ENCODE measurements at places on chromosomes 2 and 18.

DNA sequence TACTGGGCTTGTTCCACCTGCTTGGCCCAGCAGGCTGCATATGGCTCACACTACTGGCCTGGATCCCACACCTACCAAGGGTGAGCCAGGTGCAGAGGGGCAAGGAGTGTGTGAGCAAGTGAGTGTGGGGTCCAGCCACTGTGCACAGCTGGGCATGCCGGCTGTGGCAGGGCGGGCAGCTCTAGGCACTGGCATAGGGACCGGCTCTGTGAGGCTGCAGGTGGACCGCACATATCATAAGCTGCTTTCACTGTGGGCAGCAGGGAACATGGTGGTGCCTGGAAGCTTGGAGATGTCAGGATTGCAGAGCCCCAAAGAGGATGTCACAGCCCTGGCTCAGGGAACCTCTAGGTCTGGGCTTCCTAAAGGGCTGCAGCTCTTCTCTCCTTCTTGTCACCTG lies 154.3 kb downstream of the THSD7B start:
- no peak for DNase-seq

DNA sequence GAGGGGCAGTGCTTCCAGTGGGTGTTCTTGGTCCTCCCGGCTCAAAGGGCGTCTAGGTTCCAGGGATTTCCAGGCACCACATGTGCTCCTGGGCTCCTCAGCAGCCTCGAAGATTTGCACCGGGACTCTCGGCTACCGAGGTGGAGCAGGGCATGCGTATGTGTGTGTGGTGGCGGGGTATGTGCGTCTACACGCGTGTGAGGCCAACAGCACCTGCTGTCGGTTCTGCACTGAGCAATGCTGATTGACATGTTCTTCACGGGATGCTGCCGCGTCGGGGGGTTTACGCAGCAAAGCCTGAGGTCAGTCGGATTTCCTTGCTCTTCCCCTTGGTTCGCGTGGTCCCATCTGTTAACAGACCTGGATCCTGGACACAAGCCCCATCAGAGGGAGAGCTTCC lies 119.8 kb downstream of the NDUFA10 start:
- DNase-seq, result no peak

GRCh38 chr2:142734231-142734630 lies 143.2 kb upstream of the KYNU start:
- DNase-seq, result no peak

- DNase-seq, result no peak
Measured at GRCh38 chr2:191895195-191895594, 48.3 kb upstream of the CAVIN2 start.

DNA sequence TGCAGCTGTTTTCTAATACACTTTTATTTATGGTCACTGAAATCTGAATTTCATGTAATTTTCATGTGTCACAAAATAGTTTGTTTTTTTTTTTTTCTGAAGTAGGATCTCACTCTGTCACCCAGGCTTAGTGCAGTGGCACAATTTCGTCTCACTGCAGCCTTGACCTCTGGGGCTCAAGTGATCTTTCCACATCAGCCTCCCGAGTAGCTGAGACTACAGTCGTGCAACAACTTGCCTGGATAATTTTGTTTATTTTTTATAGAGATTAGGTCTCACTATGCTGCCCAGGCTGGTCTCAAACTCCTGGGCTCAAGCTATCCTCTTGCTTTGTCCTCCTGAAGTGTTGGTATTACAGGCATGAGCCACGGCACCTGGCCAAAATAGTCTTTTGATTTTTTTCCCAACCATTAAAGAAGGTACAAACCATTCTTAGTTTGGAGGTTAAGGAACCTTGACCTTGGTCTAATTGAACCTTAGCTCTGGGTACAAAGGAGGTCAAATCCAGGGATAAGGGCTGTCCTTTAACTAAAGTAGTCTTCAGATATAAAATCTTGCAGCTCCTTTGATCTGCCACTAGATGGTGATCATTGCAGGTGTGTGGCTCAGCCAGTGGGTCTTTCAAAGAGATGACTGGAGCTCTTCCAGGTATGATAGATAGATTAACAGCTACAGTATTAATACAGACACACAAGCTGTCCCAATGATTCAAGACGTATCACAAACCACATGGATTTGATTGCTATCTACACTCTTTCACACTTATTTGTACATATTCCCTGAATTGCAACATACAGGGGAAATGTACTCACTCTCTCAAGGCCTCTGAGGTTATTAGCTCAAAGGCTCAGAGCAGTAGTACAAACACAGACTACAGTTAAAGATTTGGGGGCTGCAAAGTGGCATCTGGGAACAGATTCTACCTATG lies 4.7 kb upstream of the KRCC1 start:
- DNase-seq, result no peak

- no peak for DNase-seq
Measured at GRCh38 chr2:214628091-214628490, 181.4 kb downstream of the BARD1 start.

DNA sequence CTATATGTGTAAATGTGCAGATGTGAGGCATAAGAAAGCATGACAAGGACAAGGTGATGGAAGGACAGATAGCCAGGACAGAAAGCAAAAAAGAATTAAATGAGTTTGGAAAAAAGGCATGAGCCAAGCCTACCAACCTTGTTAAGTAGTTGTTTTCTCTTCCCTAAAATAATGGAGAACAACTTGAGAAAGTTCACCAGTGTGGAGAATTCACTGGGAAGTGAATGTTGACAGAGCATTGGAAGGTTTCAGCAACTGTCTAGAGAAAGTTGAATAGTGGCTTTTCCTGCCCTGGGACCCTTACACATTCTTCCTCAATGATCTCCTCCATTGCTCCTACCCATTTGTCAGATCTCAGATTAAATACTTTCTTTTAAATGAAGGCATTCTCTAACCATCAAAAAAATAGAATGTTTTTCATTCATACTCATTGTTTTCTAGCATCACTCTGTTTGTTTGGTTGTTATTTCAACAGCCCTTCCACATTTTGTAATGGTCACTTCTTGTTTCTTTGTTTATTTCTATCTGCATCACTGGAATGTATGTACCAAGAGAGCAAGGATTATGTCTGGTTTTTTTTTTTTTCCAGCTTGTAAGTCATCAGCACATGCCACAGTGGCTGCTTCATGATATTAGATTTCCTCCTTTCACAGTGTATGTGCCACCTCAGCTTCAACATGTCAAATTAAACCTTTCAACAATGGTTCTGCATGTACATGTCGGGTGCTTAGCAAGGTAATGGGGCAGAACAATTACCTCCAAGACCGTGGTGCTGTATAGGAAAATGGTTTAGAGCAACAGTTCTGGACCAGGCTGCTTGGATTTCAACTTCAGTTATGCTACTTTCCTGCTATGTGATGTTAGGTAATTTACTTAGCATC lies 586.0 kb upstream of the VRK2 start:
- no peak for DNase-seq

GRCh38 chr18:65659912-65660311 lies 90.9 kb upstream of the CDH7 start:
- no peak for DNase-seq

GRCh38 chr2:215880970-215881369 lies 132.4 kb downstream of the MREG start:
- DNase-seq, result no peak
